ENCODE measurements at places on chromosomes 2 and 18. TPM values are rescaled to one million over a fixed set of nuclear protein-coding genes. Genes with fewer than 3 reads are reported as not detected.

Gene ABCB6
- 27.9 TPM for total RNA-seq

Gene SP5
- total RNA-seq, result not detected

Gene FBXO36
- total RNA-seq, result 0.84 TPM

Gene HNMT
- 1.1 TPM for total RNA-seq

Gene TMEM18
- total RNA-seq, result 37.6 TPM

Gene MSTN
- not detected for total RNA-seq

Gene CKAP2L
- total RNA-seq, result 12.4 TPM

Gene GTF3C2
- total RNA-seq, result 61.4 TPM

Gene ERFE
- 7.4 TPM for total RNA-seq

Gene CYS1
- total RNA-seq, result 1.3 TPM

Gene ALPG
- total RNA-seq, result 0.71 TPM

Gene CEP76
- total RNA-seq, result 5.6 TPM

Gene DOK6
- not detected for total RNA-seq

Gene HJURP
- 56.5 TPM for total RNA-seq

Gene UGT1A7
- 3.5 TPM for total RNA-seq

Gene SRD5A2
- total RNA-seq, result 0.02 TPM

Gene NOP58
- 139 TPM for total RNA-seq

Gene UGT1A3
- not detected for total RNA-seq

Gene DYSF
- 0.75 TPM for total RNA-seq

Gene ZNF385B
- total RNA-seq, result not detected

Gene CLEC4F
- not detected for total RNA-seq

Gene CAMKMT
- total RNA-seq, result 5.1 TPM
